ENCODE measurements at places on chromosomes 3 and 15.

DNA sequence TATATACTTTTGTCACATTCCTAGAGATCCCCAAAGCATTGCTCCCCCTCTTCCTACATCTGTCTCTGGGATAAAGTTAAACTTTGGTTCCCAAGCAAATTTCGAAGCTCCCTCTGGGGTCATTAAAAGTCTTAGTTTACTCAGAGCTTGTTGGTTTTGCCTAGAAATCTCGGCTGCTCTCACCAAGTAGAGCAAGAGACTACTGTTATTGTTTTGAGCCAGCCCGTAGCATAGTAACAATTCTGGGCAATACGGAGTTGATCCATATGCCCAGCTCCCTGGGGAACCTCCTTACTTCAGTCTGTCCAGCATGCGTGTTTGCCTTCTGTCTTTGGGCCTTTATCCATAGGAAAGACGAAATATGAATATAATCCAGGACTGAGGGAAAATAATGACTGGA, 10.0 kb upstream of the P3H2 start:
- DNase-seq = no peak

DNA sequence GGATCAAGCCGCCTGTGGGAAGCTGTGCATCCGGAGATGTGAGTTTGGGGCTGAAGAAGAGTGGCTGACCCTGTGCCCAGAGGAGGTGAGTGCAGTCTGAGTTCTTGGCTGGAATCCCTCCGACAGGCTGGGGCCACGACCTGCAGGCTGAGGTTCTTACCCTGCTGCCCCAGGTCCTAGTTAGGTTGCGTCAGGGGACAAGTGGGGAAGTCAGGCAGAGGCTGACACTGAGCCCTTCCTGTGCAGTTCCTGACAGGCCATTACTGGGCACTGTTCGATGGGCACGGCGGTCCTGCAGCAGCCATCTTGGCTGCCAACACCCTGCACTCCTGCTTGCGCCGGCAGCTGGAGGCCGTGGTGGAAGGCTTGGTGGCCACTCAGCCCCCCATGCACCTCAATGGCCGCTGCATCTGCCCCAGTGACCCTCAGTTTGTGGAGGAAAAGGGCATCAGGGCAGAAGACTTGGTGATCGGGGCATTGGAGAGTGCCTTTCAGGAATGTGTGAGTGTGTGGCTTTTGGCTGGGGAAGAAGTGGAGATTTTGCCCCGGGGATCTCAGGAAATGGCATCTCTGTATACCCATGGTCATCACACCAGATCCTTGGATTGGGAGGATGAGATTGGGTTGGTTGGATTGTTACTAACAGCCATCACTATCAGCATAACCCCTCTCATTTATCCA, 1.3 kb downstream of the PPM1M start:
- DNase-seq = no peak

GRCh38 chr15:85412956-85413854, 32.8 kb downstream of the AKAP13 start:
- DNase-seq = peak; percentile 60

- DNase-seq = no peak
Observed at GRCh38 chr15:65896236-65896635, 26.9 kb downstream of the RAB11A start.

DNA sequence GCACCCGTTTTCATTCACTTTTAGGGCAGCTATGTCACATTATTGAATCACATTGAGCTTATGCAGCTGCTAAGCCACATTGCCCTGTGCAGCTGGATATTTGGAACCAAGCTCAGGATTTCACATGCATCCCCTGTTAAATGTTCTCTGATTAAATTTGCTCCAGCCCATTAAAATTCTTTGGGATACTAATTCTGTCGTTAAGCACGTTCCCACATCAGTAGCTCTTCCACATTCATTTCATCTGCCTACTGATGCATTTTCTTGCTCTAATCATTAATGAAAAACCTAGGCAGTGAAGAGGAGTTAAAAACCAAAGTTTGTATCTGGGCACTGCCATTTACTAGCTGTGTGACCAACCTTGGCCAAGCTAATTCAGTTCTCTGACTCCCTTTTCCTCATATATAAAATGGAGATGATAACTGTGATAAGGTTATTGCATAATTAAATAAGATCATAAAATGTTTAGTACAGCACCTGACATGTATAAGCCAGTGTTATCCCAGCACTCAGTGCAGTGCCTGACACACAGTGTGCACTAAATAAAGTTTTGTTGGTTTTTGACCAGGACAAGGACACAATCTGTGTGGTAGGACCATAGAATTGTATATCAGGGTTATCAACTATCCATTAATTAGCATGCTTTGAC, 222.2 kb upstream of the ATP11B start:
- DNase-seq = no peak

GRCh38 chr15:78360367-78360801, 20.2 kb downstream of the CRABP1 start:
- DNase-seq = no peak

DNA sequence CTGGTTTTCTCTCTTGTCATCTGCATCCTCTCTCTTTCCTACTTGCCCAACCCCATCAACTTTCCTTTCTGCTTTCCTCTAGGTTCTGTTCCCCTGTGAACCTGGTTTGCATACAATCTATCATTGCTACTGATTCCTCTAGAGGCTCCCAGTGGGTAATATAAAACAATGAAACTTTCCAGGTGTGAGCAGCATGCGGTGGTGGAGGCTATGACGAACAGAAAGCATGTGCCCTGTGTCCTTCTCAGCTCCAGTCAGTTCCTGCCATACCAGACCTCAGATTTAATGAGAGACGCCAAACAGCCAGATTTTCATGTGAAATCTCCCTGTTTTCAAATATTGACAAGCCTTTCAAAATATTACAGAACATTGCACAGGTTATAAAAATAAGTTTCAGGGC, 3.5 kb upstream of the ACAP2 start:
- no peak for DNase-seq

- DNase-seq = no peak
Observed at GRCh38 chr3:67349551-67350174, 304.7 kb downstream of the SUCLG2 start.

DNA sequence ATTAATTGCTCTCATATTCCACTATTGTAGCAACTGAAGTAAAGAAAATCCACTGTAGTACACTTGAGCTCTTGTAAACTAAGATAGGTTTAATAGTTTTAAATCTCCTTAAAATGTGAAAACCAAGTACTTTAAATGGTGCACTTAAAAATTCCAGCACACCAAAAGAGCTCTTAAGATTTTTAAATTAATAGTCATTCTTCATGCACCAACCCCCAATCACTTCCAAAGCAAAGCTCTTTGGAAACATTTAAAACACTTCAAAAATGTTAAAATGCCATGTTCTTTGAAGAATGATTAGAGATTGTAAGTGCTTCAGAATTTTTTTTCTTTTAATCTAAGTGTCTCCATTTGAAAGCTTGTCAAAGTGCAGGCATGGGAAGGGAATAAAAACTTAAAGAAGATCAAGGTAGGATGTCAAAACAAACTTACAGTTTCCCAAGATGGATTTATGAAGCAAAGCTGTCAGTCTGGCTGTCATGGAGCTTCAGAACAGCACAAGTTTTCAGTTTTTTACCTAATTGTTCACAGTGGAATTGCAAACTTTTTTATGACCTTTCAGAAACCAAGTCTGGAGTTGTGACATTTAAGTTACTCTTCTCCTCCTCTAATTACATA, 84.3 kb downstream of the ARPP21 start:
- no peak for DNase-seq

DNA sequence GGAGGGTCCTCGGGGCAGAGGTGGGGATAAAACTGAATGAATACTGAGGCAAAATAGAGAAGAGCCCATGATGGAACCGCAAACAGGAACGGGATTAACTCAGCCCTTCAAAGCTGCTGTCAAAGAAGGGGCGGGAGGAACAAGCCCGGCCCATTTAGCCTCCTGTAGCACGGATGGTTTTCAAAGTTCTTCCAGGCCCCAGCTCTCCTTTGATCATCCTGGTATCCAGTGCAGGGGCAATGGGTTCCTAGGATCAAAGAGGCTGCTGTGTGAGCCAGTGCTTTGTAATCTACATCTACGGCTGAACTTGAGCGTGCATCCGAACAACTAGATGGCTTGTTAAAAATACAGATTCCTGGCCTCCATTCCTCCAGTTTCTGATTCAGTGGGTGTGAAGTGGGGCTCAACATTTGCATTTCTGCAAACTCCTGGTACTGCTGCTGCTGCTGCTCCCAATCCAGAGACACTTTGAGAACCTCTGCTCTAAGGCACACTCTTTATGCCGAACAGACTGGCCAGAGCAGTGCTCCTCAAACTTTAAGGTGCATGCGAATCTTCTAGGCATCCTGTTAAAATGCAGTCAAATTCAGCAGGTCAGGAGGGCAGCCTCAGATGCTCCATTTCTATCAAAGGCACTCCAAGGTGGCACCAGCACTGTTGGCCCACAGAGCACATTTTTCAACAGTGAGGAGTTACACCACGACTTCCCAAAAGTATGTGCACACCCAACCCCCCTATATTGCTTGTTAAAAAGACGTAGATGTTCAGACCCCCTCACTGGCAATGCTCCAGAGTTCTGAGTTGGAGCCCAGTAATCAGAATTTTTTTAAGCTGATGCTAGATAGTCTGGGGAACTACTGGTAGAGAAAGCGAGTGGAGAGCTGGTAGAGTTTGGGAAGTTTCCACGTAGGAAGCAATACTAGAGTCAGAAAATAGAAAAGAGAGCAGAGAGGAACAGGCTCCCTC, 5.6 kb downstream of the GALNT15 start:
- no peak for DNase-seq

GRCh38 chr3:48244461-48244860, 3.6 kb downstream of the ZNF589 start:
- DNase-seq = no peak

DNA sequence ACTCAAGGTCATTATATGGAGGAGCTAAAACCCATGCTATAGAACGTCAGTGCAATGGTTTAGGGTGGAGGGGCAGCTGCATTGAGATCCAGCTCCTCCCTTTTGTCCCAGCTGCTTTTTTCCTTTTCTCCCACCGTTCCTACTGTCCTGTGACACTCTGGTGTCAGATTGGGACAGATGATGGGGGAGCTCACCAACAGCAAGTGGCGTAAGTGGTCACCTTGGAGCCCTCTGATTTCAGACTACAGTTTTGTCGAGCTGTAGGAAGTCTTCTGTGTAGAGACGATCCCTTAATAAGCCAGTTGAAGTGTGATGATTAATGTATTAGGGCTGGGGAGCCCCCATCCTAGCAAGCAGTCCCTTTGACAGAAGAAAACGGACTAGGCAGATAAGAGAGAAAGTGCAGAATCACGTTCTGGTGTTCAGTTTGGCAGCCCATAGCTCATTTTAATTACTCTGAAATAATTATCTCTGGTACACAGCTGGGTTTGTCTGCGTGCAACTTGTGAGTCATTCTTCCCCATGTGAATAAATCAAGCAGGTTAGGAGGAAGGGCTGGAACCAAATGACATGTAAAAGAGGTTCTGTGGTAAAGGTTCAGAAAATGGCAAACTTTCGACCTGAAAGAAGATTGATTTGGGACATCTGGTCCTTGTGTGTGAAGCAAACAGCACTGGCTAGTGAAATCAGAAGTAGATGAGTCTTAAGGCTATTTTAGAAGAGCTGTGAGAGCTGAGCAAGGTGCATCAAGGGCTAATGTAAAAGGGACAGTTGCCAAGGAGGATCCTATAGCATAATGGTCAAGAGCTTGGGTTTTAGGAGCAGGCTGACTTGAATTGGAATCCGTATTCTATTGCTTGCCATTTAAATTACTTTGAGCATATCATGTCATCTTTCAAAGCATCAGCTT, 241.4 kb downstream of the EDEM1 start:
- DNase-seq = no peak

- no peak for DNase-seq
Observed at GRCh38 chr3:106699122-106699521, 678.1 kb upstream of the CCDC54 start.

- DNase-seq = no peak
Observed at GRCh38 chr3:47536221-47536891, 22.8 kb upstream of the ELP6 start.

GRCh38 chr3:183038757-183039156, 58.4 kb upstream of the DCUN1D1 start:
- DNase-seq = no peak

DNA sequence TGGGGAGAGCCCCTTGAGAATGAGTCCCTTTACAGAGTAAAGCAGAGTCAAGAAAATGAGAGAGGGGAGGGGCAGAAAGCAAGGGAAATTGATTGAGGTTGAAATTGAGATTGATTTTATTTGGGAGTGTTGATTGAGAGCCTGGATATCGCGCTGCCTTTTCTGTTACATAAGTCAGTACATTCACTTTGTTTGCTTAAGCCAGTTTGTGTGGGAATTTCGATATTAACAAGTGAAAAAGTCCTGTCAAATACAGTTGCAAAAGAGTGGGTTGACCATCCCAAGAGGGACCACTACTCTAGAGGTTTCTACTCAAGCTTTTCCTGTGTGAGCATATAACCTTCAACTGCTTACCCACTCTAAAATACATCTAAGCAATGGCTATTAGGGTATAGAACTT, 331.4 kb upstream of the AZI2 start:
- DNase-seq = no peak

DNA sequence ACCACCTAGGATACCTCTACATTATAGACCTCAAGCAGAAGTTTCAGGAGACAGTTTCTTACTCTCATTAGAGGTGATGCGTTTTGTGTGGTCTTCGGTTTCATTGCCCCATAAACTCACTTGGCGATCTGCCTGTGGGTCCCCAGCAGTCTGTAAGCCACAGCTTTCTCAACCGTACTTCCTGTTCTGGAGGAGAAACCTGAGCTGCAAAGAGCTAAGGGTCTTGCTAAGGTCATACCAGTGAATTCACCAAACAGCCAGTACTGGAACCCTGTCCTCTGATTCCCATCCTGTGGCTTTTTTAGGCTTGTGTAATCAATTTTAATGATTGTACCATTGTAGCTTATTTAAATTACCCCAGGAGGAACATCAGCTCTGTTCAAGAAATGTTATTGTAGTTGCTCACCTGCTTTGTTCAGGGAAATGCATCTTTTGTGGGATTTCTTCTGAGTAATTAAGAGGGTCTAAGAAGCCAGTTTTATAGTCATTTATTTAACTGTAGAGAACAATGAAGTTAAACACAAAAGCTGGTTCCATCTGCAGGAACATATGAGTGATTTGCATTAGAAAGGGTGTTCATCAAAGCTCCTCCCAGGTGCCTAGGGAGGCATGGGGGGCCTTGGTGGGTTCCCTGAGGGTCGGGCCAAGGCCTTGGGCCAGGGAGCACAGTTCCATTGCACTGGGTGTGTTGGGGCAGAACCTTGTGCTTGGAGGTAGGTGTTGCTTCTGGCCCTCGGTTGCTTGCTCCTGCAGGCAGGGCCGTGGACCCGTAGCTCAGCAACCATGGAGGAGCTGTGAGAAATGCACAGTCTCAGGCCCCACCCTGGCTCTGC, 69.6 kb downstream of the APBA2 start:
- DNase-seq = no peak

- no peak for DNase-seq
Observed at GRCh38 chr3:62676689-62677271, 198.4 kb downstream of the CADPS start.

DNA sequence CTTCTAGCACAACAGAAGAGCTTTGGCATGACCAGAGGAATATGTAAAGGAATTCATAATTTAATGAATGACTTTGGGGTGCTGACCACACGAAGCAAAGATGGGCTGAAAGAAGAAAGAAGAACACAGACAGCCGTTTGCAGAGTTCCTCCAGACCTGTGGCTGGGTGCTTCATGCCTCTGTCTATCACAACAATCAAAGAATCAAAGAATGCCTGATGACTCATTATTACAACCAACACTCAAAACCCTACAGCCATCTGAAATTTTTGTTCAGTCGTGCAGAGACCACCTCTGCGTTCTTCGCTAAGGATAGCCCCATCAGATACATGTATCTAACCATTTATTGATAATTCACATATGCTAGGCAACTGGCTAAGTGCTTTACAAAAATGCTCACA, 129.0 kb upstream of the PRICKLE2 start:
- DNase-seq = no peak

GRCh38 chr3:106242781-106243180, 374.0 kb upstream of the CBLB start:
- no peak for DNase-seq

- DNase-seq = no peak
Observed at GRCh38 chr3:184899953-184900595, 88.1 kb downstream of the VPS8 start.
